ENCODE measurements at places on chromosomes 2 and 18.

DNA sequence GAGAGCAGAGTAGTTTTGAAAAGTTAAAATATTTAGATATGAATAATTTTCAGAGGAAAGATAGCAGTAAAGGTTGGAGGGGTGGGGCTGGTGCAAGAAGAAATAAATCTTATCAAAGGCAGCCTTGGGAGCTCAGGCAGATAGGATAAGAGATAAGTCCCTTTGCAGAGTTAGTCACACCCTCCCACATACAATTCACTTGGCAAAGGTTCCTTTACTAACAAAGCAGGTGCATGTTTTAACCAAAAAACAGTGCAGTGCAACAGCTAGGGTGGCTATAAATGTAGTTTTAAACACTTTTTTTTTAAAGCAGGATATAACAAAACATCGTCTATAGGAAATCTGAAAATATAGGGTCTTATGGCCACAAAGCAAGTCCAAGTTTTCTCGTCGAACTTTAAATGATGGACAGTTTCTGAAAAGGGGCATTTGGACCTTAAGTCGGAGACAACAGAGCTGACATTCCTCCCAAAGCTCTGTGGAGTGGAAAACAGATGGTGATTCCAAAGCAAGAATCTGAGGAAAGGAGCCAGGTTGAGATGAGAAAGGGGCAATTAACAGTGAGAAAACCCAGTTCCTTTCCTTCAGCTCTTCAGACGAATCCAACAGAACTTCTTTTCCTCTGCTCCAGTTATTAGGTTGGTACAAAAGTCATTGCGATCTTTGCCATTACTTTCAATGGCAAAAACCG is 53.0 kb downstream of the EPHA4 start:
- DNase-seq: no peak

DNA sequence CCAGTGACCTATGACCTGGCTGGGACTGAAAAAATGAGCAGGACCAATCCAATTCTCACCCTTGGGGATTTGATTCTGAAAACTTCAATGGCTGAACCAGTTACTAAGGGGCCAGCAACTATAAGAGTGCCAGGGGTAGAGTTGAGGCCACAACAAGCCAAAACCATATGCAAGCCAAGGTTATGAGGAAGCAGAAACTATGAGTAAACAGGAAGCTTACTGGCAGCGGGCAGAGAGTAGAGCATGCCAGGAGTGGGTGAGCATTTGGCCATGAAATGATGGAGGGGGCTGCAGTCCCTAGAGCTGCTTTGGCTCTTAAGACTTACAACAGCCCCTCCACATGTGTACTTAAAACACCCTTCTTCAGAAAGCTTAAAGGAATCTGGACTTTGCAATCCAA is 82.4 kb downstream of the RBMS1 start:
- no peak for DNase-seq

DNA sequence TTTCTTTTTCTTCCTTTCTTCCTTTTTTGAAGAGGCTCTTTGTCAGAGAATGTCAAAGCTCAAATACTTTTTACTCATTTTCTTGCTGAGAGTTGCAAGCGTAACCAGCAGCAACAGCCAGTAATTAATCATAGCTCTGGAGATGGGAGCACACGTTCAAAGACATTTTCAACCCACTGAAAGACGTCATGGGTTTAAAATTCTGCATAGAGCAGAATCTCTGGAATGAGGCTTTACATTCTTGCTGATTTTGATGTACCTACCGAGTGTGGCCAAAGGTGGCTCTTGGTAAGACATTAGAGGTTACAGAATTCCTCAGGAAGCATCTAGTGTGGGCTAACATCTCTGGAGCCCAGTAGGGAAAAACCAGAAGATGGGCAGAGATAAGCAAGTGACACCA is 292.5 kb downstream of the MTX2 start:
- DNase-seq: no peak

GRCh38 chr2:99431587-99432275 is 58.1 kb downstream of the REV1 start:
- DNase-seq: no peak

GRCh38 chr18:9841752-9842151 is 44.0 kb upstream of the TXNDC2 start:
- DNase-seq: no peak

DNA sequence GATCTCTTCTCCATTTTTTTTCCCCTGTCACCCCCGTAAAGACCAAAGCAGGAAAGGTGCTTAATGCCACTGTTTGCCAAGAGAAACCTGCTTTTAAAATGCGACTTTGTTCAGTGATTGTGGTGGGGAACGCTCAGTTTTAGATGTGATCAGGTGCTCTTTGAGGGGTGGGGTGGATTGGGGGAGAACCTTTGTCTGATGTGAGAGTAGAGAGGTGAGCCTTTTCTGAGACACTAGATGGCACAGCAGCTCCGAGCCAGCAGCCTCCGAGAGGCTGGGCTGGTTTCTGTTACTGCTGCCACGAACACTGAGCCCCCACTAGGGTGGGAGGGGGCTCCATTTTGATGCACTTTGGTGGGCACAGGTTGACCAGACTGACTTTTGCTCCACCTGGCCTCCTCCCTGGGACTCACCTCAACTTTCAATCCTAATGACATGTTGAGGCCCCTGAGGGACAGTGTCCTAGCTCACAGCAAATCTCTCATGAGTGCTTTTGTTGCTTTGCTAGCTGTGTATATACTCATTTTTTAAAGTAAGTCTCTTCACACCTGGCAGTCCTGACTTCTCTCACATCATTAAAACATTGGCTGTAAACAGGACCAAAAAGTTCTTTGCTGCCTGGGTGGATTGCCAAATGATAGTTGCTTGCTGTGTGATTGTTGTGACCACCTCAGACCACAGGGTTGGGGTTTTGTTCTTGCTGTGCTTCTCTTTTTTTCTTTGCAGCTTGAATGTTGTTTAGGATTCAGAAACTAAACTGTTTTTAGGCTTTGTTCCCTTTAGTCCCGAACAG is 98.2 kb upstream of the MAP3K20 start:
- DNase-seq: no peak

- no peak for DNase-seq
Observed at GRCh38 chr2:7108792-7109532, 191.8 kb downstream of the RNF144A start.

DNA sequence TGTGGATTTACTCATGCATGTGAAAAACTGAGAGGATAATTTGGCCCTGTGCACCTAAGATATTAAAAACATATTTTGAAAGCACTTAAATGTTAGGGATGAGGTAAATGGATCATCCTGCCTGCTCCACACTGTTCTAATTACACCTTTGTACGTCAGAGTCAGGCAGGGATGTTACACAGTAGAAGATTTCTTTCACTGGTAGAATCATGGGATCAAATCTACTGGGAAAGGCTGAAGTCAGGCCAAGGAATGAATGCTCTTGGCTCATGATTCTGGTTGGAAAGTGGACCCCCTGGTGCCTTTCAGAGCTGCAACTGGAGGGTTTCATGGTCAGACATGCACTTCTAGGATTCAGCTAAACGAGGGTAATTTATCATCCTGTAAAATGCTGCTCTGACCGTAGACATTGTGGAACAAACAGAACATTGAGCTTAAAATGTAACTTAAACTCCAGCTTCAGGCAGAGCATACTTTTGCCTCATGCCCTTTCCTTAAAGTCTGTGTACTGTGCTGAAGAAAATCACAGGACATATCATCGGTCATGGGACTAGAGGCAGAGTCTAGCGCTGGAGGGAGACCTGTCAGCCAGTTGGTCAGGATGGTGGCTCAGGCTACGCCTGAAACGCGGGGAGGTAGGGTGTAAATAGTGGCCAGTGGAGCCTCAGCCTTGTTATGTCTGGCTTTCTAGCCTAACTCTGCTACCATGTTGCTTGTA is 4.9 kb downstream of the KCNE4 start:
- DNase-seq: no peak

- DNase-seq: no peak
Observed at GRCh38 chr2:32926708-32927084, 20.1 kb upstream of the LTBP1 start.

DNA sequence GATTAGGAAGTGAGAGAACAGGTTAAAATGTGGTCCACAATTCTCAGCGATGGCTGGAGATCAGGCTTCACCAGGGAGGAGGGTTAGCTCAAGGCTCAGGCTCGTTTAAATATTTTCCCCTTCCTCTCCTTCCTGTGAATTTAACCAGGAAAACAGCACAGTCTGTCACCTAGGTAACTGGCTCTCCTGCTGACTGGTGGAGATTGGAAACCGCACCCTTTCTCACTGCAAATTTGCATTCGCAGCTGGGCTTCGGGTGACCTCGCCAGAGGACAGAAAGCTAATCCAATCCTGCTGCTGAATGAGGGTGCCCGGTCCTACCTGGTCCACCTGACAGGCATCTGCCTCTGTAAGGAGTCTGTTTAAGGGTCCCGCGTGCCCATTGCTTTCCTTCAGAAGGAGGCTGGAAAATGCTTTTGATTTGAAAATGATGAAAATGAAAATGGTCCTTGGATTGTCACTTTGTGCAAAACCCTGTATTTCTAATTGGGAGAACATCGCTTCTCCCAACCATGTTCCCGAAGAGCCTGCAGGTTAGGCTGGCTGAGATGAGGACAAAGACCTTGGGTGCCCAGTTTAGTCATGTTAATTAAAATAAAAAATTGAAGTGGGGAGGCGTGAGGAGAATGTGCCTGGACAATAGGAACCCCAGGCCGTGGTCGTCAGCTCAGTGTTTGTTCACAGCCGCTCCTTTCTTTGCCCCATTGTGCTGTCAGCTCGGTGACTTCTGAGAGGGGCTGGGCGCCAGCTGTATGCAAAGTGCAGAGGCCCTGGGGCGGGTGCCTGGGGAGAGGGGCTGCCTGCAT is 43.4 kb upstream of the MTCL1 start:
- DNase-seq: peak; percentile 30

GRCh38 chr2:23106242-23106785 is 278.7 kb upstream of the KLHL29 start:
- DNase-seq: no peak

DNA sequence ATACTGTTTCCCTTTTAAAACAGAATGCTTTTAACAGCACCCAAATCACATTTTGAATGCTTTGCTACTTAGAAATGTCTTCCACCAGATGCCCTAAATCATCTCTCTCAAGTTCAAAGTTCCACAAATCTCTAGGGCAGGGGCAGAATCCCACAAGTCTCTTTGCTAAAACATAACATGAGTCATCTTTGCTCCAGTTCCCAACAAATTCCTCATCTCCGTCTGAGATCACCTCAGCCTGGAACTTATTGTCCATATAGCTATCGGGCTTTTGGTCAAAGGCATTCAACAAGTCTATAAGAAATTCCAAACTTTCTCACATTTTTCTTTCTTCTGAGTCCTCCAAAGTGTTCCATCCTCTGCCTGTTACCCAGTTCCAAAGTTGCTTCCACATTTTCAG is 1374.5 kb upstream of the NXPH2 start:
- DNase-seq: no peak

DNA sequence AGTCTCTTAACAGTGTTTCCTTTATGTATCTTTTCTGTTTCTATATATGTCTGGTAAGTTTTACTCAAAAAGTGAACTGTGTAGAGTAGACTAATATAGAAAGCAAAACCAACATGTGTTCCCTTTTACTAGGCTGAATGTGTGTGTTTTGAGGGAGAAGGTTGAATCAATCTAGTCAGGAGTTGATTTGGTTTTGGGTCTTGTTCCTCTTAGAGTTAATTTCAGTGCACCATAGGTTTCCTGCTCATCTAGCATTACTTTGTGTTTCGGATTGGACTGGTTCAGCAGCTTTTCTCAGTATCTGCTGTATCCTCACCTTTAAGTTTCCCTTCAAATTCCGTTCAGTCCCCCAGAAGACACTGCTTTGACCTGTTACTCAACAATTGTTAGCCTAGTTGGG is 52.0 kb upstream of the TRIM43 start:
- DNase-seq: no peak

- DNase-seq: no peak
Observed at GRCh38 chr2:127490283-127490682, 36.0 kb downstream of the IWS1 start.

GRCh38 chr2:40034198-40034597 is 255.1 kb upstream of the THUMPD2 start:
- no peak for DNase-seq

- DNase-seq: no peak
Observed at GRCh38 chr2:62184512-62185230, 11.2 kb upstream of the B3GNT2 start.

- no peak for DNase-seq
Observed at GRCh38 chr18:13568443-13569392, 157.6 kb downstream of the FAM210A start.

DNA sequence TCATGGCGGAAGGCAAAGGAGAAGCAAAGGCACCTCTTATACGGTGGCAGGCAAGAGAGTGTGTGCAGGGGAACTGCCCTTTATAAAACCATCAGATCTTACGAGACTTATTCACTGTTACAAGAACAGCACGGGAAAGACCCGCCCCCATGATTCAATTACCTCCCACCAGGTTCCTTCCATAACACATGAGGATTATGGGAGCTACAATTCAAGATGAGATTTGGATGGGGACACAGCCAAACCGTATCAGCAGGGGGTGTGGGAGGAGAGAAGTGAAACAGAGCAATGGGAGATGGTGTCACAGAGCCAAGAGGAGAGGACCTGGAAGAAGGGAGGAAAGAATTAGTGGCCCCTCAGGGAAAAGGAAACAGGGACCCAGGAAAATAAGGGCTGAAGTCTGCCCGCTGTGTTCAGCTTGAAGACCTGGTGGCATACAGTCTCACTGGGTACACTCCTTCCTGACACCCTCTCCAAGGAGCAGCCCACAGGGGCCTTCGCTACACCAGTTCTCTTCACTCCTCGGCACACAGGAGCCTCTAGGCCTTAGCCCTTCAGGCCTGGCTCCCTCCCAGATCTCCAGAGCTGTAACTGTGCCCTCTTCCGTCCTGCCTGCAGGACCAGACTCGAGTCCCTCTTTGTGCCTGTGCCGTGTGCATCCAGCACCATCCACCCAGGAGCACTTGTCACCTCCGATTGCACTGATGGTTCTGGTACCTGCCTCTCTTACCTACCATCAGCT is 262.1 kb downstream of the EIPR1 start:
- DNase-seq: no peak

DNA sequence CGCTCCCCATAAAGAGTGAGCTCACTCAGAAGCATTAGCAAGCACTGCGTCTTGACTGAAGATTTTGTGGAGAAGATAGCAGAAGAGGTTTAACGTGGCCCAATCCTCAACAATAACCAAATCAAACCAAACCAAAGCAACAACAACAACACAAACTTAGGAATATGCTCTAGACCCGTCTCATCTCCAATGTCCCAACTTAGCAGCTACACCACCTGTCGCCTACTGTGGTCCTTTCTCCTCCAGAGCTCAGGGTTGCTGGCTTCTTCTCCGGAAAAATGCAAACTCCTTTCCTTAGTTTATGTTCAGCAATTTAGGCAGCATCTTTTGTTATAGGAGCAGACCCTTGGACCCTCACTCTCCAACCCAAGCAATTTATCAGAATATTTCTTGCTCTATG is 301.4 kb downstream of the ZNF521 start:
- no peak for DNase-seq

DNA sequence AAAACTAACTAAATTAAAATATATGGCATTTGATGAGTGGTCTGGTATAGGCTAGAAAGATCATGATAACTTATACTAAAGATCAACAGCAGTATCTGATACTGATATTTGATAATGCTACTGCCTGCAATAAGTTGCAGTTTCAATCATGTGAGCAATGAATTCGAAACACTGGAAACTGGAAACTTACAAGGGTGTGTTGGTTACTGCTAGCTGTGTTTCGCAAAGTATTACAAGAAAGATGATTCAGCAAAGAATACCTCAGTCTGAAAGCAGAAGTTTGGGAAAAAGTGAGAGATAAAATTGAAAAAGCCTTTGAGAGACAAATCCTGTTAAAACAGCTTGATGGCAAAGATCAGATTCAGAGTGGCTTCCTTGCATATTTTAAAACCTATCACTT is 294.5 kb downstream of the CCDC178 start:
- no peak for DNase-seq

Data from HFF-Myc (cell line).